ENCODE measurements at places on chromosomes 16 and 17.

DNA sequence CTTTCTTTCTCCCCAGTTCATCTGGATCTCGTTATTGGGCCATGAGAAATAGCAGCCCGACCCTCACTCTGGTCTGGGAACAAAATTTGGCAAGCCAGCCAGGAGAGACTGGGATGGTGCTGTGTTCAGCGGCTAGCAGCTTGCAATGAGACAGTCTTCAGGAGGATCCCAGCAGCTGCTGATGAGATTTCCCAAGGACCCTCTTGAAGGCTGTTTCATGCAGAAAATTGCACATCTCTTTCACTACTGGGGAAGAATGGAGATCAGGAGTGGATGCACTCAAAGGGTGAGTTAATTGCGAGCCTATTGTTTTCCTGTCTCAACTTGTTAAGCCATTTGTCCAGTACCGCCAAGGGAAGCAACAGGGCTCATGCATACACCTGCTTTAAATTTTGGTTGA, 5.5 kb upstream of the COIL start:
- DNase-seq = peak; percentile 34

DNA sequence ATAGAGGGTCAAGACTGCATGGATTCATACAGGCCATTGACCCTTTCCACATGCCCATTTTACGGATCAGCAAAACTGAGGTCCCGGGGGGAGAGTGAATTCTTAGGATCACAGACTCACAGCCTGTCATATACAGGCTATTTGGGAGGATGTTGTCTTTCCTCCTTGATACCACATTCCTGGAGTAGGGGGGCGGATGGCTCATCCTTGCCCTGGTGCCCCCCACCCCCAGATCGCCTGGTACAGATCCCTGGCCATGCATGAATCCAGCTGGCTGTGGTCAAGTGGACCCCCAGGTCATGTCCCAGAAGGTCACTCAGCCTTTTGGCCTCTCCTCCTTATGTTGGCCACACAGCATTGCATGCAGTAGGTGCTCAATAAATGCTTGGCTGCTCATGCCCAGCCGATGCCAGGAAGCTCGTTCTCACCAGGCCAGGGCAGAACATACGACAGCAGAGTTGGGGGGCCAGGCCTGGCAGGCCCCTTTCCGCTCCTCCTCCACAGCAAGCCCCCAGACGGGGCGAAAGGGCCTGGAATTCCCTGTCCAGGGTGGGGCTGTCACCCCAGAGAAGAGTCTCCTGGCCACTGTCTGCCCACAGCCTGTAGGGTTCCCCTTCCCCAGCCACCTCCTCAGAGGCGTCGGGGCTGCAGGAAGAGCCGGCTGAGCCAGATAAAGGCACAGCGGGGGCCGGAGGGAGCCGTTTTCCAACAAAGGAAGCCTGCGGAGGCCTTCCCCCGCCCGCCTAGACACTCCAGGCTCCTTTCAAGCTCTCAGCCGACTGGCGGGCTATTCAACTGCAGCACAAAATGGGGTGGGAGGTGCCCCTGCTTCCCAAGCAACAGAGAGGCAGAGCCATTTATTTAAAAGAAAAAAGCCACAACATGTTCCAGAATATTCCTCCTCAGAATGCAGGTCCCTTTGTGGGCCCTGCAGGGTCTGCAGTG, 215.7 kb upstream of the CIBAR2 start:
- peak; percentile 91 for DNase-seq

DNA sequence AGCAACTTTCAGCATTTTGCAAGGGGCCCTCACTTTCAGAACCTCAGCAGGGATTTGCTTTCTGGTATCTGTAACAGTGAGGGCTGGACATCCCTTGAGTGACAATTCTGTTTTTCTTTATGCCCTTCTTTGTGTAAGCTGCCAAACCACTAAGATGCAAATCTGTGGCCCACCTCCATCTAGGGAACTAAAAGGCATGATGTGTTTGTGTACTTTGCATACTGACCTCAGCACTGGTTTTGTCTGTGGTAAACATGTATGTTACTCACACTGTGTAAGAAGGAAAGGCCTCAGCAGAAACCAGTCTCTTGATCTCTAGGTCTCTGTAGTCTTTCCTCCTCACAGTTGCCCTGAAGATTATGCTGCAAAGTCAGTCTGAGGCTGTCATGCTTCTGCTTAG, 396.6 kb upstream of the DYNLRB2 start:
- no peak for DNase-seq

GRCh38 chr17:1159431-1160180, 20.2 kb downstream of the ABR start:
- DNase-seq = no peak

- DNase-seq = no peak
Measured at GRCh38 chr17:34067011-34067410, 188.1 kb upstream of the CCL2 start.

DNA sequence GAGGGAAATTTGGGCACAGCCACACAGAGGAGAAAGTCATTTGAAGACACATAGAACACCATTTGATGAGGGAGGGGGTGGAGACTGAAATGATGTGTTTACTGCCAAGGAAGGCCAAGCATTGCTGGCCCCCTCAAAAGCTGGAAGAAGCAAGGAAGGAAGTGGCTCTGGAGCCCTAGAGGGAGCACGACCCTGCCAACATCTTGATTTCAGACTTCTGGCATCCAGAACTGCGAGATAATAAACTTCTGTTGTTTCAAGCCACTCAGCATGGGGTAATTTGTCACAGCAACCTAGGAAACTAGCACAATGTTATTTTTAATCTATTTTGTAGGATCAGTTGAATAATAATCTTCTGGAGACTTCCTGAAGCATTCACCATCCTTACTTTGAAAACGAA, 314.8 kb upstream of the GOT2 start:
- DNase-seq = no peak

- DNase-seq = no peak
Measured at GRCh38 chr17:81457401-81457800, 55.2 kb downstream of the ACTG1 start.

DNA sequence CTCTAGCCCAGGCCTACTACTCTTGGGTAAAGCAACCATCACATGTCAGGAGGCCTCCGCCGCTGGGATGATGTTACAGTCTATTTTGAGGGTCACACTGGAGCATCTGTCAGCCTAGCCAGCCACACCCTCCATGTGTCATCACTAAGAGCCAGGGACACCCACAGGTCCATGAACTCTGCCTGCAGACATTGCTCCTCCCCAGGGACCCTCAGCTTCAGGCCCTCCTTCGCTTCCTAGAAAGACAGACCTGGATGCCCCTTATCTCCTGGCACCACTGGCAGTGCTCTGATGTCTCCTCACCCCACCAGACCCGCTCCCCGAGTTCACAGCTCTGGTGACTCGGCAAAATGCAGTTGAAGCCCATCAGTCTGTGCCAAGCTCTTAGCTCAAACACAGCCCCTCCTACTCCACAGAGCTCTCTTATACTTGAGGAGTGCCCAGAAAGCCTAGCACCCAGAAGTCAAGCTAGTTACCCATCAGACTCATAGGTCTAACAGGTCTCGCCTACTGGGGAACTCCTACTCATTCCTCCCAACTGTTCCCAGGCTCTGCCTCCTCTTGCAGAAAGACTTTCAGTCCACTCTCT, 5.9 kb downstream of the RANBP10 start:
- DNase-seq = no peak

DNA sequence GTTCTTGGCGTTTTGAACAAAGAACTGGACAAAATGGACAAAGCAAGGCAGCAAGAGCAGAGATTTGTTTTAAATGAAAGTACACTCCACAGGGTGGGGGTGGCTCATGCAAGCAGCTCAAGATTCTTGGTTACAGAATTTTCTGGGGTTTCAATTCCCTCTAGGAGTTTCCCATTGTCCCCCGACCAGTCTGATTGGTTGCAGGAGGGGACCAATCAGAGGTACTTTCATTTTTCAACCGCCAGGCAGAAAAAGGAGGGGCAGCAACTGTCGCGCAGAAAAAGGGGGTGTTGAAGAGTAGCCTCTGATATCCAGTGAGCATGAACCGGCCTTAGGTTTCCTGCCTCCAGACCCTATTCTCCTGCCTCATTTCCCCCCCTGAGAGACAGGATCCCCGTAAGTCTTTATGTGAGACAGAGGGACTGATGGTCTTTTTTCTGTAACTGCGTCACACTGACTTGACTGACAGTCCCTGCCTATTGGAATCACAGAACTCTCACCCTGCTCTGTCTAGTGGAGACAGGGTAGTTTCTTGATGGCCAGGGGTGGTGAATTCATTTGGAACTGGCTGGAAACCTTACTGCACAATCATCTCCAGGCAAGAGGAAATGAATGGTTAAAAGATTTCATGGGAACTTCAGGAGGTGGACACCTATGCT, 59.4 kb upstream of the ALOX12 start:
- no peak for DNase-seq

DNA sequence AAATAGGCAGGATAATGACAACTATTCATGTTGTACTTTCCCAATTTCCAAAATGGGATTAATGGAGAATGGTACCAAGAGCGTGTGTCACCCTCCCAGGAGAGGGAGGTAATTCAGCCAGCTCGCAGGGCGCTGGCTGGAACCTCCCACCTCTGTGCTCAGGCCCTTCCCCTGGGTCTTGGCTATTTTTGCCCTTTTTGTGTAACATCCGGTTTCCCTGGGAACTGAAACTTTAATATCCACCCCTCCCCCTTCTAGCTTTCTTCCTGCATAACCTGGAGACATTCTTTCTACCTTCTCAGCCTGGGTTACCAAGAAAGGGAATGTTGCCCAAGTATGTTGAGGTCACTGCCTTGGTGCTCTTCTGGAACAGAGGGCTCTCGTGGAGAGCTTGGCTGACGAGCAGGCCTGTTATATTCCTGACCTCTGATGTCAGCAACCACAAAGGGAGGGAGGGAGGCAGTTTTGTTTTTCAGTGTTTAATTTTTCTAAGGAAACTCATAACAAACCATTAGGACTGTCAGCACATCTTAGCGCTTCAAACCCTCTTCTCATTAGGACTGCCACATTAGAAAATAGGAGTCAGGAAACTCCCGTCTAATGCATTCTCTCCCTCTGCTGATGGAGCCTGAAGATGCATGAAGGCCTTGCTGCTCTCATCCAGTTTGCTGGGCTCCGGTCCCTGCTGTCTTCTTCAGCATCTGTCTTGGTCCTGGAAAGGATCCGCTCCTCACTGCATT, 25.6 kb downstream of the ITGB3 start:
- no peak for DNase-seq

DNA sequence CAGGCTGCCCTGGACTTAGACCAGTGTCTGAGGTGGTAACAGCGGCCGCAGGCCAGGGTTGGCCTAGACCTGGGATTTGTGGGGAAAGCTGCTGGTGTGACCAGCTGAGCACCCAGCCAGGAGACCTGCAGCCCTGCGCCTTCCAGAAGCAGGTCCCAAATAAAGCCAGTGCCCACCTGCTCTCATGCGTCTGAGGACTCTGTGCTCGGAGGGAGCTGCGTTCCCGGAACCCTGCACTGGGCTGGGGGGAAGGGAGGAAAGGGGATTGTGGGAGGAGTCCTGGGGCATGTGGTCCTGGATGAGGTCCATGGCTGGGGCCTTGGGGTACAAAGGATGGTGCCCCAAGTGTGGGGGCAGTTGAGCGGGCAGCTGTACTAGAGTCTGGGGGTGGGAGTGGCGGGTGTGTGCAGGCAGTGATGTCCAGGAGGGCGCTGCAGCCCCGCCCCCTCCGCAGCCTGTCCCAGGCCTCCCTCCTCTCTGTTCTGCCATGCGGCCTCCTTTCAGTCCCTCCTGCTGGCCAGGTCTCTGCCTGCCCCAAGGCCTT, 1.8 kb upstream of the NECAB2 start:
- DNase-seq = no peak

DNA sequence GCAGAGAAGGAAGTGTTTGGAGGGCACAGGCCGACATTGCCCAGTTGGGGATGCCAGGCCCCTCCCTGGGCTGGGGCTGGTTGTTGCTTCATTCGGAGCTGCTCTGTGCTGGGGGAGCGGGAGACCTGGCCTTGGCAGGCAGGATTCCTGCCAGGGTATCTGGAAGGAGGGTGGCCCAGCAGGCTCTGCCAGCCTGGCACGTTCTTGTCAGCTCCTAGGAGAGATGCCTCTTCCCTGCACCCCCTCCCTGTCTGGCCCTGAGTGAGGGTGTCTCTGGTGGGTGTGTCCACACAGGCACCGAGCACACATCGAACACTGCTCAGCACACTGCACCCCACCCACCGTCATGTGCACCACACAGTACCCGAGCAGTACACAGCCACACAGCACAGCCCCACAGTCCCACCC, 35.2 kb downstream of the ARHGAP23 start:
- no peak for DNase-seq

GRCh38 chr17:1714427-1714979, 4.3 kb upstream of the TLCD2 start:
- DNase-seq = no peak

DNA sequence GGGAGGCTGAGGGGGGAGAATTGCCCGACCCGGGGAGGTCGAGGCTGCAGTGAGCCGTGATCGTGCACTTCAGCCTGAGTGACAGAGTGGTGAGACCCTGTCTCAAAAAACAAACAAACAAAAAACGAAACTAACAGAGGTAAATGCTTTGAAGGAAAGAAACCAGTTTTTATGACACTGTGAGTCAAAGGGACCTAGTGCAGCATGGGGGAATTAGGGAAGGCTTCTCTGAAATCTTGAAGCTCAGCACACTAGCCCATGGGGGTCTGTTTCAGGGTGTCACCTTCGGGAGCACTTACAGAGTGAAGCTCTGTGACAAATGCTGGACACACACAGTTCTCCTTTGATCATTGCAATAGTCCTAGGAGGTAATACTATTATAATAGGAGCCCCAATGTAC, 16.6 kb downstream of the ITPRIPL2 start:
- no peak for DNase-seq

All from NCI-H2107 (cell line).